ENCODE measurements at places on chromosomes 4 and X.

GRCh38 chr4:86060341-86060740 is 299.5 kb downstream of the MAPK10 start:
- DNase-seq = no peak

GRCh38 chr4:138051157-138051556 is 191.0 kb downstream of the SLC7A11 start:
- no peak for DNase-seq

DNA sequence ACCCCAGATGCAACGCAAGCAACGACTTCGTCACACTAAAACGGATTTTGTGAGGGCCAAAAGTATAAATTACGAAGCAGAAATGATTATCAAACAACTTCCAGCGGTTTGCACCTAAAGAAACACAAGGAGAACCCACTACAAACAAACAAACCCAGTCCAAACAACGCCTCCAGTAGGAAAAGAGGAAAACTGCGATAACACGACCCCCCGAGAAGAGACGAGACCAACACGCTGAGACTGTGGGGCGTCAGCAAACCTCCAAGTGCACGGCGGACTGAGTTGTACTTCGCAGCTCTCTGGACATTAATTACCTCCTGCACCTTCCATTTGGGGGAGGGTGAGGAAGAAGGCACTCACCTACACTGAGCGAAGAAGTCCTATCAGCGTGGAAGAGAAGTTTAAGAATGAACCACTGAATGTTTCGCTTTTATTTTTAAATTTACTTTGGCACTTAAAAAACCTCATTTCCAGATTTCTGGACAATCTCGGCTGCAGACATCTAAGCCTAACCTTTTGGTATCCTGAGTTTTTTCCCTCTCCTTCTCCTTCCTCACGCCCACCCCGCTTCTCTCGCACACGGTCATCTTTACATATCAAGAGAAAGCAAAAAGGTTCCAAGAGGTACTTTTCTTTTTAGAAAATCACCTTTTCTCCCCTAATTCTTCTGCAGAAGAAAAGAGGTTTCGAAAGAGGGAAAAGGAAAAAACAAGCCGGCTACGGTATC is at the start of gene MAB21L2:
TSS of gene MAB21L2 (plus strand) at position 6 of the 727 bp plus-strand sequence. CDS start 879 bp downstream, outside the sequence.
- DNase-seq = no peak

DNA sequence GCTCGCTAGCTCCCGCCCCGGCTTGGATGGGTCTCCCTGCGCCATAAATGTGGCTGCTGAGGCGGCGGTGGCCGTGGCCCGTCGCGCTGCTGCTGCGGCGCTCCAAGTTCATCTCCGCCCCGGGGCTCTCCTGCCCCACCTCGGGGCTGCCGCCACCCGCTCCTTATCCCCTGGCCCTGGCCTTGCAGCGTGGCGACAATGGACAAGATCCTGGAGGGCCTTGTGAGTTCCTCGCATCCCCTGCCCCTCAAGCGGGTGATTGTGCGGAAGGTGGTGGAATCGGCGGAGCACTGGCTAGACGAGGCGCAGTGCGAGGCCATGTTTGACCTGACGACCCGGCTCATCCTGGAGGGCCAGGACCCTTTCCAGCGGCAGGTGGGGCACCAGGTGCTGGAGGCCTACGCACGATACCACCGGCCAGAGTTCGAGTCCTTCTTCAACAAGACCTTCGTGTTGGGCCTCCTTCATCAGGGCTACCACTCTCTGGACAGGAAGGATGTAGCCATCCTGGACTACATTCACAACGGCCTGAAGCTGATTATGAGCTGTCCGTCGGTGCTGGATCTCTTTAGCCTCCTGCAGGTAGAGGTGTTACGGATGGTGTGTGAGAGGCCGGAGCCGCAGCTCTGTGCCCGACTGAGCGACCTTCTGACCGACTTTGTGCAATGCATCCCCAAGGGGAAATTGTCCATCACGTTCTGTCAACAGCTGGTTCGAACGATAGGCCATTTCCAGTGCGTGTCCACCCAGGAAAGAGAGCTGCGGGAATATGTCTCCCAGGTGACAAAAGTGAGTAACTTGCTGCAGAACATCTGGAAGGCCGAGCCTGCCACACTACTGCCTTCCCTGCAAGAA is 763 bp downstream of the USP38 start:
- DNase-seq = no peak

- no peak for DNase-seq
These were observed 11.1 kb upstream of the EREG start for GRCh38 chr4:74353858-74354257.

DNA sequence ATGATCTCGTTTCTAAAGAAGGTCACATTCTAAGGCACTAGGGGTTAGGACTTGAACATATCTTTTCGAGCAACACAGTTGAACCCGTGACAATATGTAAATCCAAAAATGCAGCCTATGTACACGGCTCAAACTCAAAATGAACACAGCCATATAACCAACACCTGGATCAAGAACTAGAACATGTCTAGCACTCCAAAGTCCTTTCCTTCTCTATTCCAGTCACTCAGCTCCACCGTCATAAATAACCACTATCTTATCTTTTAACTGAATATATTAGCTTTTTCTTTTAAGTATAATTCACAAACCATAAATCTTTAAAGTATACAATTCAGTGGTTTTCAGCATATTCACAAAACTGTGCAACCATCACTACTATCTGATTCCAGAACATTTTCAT is 19.4 kb upstream of the RELL1 start:
- no peak for DNase-seq

DNA sequence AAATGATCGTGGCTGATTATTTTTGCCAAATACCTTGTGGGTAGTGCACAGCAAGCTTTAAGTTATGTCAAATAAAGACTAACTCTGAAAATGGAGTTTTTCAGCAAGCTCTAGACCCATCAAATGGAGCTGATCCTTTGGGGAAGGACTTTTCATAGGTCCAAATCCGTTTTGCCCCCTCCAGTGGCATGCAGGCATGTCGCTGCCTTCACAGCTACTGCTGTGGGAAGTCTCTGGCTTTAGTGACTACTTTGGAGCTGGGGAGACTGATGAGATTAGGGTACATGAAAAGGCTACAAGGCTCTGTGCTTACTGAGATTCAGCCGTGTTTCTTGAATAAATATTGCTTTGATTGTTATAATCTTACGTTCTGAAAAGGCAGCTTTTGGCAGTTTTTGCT is 106.6 kb upstream of the HS3ST1 start:
- DNase-seq = no peak

- no peak for DNase-seq
These were observed 109.6 kb downstream of the NHSL2 start for GRCh38 chrX:72020204-72020603.

DNA sequence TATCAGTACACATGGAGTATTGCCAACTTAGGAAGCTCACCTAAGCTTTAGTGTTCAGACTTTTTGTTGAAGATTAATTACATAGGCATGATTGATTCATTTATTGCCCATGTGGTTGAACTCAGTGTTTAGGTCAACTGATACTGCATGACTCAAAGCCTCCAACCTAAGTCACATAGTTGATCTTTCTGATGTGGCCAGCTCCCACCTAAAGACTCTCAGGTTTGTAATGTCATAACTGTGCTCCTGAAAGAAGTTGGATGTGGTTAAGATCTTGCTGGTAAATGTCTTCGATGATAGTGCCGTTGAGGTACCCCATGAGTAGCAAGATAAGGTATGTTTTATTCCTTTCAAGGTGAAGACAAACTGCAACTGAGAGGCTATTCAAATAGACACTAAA is 192.5 kb downstream of the EDA start:
- no peak for DNase-seq

GRCh38 chr4:147101678-147102077 is 156.0 kb upstream of the TTC29 start:
- DNase-seq = no peak

- DNase-seq = no peak
These were observed 32.8 kb upstream of the GLRB start for GRCh38 chr4:157043131-157043530.

- DNase-seq = peak; percentile 18
These were observed 19.8 kb upstream of the TMLHE start for GRCh38 chrX:155632431-155633100.

- peak; percentile 47 for DNase-seq
These were observed 209.3 kb downstream of the UGT8 start for GRCh38 chr4:114807759-114808404.

DNA sequence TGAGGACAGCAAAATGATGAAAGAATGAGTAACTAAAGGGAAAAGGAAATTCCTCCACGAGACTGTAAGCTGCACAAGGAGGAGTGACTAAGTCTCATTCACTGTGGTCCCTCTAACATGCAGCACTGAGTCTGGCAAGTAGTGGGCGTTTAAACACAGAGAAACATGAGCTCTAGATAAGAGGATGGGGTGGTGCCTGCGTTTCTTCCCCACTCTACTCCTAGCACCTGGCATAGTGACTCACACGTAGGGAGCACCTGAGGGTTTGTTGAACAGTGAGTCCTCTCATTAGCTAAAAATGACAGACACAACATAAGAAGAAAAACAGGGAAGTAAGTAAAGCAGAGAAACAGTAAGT is 105.8 kb upstream of the CBR4 start:
- no peak for DNase-seq

DNA sequence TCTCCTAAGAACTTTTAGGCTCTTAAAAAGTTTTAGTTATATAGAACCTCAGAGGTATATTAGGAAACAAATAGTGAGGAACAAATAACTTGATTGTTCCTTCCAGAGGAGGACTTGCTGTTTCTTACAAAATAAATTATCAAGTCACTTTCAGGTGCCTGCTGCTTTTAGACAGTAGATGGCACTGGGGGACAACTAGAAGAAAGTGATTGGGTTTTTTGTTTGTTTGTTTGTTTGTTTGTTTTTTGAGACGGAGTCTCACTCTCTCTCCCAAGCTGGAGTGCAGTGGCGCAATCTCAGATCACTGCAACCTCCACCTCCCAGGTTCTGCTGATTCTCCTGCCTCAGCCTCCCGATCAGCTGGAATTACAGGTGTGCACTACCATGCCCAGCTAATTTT is 35.4 kb upstream of the CDKL5 start:
- DNase-seq = no peak

DNA sequence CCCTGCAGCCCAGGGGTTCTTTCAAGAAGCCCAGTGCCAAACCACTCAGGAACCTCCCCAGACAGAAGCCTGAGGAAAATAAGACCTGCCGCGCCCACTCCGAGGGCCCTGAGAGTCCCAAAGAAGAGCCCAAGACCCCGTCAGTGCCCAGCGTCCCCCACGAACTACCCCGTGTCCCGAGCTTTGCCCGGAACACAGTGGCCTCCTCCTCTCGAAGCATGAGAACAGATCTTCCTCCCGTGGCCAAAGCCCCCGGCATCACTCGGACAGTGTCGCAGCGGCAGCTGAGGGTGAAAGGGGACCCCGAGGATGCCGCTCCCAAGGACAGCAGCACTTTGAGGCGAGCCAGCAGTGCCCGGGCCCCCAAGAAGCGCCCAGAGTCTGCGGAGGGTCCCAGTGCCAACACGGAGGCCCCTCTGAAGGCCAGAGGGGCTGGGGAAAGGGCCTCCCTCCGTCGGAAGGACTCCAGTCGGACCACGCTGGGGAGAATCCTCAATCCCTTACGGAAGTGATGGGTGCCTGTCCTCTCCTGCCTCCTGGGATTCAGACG is 40.2 kb downstream of the FHDC1 start:
- no peak for DNase-seq

Measured in CD4-positive, alpha-beta T cell treated with Interleukin-2 at 100 ng/mL for 4 hours (primary cell).